ENCODE measurements at places on chromosomes 16 and 17.

GRCh38 chr17:45315648-45316433 lies 979 bp downstream of the MAP3K14 start:
- peak; percentile 26 for DNase-seq

GRCh38 chr16:19479302-19479721 lies 42.6 kb downstream of the GDE1 start:
- DNase-seq, result no peak

DNA sequence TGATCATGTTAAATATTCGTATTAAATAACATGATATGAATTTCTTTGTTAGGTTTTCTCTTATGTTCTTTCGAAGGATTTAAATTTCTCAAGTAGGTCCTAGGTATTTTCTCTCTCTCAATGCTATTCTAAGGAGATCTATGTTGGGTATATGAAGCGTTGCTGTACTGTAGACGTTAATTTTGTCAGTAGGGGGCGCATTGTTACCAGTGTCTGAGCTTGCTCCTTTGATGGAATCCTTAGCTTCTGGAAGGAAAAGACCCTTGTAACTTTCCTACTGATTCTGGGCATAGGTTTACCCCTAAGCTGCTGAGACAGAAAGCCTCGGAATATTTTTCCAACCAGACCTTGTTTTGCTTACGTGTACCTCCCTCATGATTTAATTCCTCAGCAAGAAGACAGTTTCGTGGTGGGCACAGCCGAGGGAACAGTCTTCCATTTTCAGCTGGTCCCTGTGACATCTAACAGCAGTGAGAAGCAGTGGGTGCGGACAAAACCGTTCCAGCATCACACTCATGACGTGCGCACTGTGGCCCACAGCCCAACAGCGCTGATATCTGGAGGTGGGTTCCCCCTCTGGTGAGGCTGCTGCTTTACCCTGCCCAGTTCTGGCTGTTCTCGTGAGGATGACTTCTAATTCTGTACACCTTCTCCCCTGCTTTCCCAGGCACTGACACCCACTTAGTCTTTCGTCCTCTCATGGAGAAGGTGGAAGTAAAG lies 17.9 kb downstream of the UTP4 start:
- peak; percentile 82 for DNase-seq

- DNase-seq, result no peak
Observed at GRCh38 chr17:34740565-34741520, 161.5 kb downstream of the TMEM132E start.

DNA sequence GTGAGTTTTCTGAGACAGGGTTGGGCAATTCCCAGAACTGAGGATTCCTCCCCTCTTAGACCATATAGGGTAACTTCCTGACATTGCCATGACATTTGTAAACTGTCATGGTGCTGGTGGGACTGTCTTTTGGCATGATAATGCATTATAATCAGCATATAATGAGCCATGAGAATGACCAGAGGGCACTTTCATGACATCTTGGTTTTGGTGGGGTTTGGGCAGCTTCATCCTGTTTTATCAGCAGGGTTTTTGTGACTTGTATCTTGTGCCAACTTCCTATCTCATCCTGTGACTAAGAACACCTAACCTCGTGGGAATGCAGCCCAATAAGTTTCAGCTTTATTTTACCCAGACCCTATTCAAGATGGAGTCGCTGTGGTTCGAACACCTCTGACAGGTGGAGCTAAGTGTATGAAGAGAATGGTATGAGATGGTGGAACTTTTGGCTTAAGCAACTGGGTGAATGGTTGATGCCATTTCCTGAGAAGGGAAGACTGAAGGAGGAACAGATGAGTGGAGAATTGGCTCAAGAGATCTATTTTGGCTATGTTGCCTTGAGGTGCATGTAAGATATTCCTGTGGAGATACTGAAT lies 217.3 kb downstream of the RAB11FIP4 start:
- DNase-seq, result no peak

- peak; percentile 37 for DNase-seq
Observed at GRCh38 chr17:67942810-67943209, 53.5 kb downstream of the C17orf58 start.

DNA sequence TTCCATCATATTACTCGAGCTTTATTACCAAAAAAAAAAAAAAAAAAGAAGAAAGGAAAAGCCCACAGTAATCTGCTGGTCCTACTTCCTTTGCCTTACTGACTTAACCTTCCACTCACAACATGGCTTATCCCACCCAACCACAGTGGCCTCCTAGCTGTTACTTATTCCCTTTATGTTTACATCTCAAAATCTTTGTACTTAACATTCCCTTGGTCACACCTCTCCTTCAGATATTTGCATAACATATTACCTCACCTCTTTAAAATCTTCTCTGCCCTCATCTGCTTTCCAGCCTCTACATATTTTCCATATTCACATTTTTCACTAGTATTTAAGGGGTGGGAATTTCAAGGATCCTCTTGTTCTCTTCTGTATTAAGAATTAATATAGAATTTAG lies 327.0 kb upstream of the TBX2 start:
- no peak for DNase-seq

GRCh38 chr17:58630883-58631522 lies 60.8 kb downstream of the TEX14 start:
- no peak for DNase-seq

GRCh38 chr16:1542533-1542932 lies 9.1 kb downstream of the TMEM204 start:
- DNase-seq, result no peak

DNA sequence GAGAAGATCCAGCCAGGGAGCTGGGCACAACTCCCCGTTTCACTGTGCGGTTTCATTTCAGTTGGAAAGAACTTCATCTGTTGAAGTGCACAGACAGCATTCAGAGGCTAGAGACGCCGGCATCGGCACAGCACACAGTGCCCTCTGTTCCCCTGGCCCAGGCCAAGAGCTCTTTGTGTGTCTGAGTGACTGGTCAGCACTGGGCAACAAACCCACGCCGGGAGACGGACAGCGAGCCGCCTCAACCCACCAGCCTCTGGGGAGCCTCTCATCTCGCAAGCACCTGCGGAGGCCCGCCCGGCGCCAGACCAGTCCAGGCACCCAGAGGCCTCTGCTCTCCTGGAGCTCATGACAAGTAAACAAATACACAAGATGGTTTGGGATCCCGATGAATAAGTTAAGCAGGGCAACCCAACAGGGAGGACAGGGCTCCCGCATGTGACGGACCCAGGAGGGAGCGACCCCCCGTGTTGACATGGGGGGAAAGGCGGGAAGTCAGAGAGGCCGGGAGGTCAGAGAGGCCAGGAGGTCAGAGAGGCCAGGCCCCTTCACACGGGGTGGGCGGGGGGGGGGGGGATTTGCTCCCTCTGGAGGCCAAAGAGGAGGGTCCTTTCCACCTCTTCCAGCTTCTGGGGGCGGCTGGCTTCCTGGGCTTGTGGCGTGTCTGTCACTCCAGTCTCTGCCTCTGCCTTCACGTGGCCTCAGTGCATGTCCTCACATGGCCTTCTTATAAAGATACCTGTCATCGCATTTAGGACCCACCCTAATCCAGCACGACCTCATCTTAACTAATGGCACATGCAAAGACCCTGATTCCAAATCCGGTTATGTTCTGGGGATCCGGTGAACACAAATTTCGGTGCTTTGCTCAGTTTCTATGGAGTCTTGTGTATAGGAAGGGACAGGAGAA lies 25.8 kb upstream of the KLHDC4 start:
- no peak for DNase-seq

GRCh38 chr17:27336184-27336583 lies 42.3 kb downstream of the WSB1 start:
- peak; percentile 32 for DNase-seq

DNA sequence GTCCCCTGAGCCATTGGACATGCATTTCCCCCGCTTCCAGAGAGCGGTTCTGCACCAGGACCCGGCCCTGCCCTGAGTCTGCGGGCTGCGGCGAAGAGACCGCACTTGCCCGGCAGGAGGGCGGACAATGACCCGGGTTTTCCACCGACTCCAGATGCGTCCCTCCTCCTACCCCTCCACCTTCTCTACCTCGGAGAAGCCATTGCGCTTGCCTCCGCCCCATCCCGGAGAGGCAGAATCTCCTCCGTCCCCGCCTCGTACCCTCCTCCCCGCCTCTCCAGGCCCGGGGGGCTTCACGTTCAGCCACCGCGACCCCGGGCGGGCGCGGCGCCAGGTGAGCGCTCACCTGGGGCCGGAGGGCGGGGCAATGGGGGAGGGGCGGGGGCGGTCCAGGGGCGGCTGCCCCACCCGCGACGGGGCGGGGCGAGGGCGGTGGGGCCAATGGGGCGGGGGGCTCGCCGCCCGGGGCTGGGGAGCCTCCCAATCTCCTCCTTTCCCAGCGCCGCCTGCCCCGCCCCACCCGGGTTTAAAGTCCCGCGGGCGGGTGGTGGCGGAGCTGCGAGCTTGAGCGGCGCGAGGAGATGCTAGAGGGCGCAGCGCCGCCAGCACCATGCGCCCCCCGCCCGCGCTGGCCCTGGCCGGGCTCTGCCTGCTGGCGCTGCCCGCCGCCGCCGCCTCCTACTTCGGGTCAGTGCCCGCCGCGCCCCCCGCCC lies at the start of gene WNT9B:
Gene WNT9B, plus strand, starts transcription at position 555 of the 713 bp plus-strand sequence. Its CDS starts 56 bp downstream, at position 611.
- no peak for DNase-seq

DNA sequence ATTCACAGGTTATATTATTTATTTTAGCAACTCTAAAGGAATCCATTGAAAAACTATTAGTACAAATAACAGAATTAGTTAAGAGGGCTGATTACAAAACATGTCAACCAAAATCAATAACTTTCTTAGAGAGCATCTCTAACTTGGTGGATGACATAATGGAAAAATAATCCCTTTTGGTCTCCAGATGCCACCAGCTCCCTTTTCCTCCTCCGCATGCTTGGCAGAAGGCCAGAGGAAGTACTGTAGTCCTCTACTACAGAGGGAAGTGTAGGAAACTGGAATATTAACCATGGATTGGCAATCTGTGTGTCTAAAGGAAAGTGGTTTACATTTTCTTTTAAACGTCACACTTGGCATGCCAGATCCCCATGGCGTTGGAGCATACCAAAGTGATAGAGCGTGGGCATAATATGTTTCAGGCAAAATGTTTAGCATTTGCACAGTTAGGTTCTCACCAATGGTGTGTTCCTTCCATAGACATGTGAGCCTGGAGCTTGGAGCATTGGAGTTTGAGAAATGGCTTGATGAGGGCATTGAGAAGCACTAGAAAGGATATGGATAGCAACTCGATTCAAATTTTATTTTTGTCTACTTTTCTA lies 106.3 kb downstream of the PRKCB start:
- no peak for DNase-seq

DNA sequence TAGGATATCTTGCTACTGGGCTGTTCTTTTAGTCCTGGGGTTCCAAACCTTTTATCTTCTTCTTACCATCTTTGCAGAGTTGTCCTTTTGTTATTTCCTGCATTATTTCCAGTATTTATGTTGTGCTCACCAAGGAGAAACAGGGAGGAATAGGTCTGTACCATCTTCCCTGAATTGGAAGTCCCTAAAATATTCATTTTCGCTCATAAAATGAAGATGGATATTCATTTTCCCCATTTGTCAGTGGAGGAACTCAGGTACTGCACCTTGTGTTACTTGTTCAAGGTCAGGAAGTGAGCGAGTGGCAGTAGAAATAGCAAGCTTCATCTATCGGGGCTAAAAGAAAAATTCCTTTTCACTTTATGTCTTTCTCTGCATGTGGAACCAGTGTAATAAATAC lies 989.7 kb downstream of the CDH11 start:
- DNase-seq, result no peak

- DNase-seq, result peak; percentile 41
Observed at GRCh38 chr17:1487939-1488825, 4.3 kb downstream of the MYO1C start.

DNA sequence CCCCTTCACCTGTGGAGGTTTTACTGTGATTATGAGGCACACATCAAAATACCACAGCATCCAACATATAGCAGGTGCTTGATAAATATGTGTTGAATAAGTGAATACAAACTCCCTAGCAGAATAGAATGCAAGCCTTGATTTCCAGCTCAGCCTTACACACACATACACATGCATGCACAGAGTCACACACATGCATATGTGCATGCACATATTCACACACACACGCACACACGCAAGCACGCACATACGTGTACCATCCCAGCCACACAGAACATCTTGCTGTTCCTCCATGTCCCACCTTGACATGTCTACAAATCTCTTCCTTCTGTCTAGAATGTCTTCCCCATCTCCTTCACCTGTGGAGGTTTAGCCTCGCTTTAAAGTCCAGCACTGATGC lies 160.1 kb downstream of the GRIN2A start:
- no peak for DNase-seq

DNA sequence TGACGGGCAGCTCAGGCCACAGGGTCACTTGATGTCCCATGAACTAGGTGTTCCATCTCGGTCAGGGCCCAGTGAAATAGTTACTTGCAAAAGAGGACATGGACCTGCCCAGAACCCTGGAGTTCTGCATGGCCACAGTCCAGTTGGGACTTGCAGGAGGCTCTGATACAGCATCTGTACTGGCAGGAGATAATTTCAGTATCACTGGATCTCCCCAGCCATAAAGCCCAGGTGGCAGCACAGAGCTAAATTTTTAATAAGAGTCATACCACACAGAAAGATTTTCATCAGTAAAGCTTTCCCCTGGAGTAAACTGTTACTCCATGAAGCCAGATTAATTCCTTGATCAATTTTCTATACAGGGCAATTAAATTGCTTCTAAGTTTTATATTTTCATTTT lies 18.0 kb upstream of the SLC16A5 start:
- DNase-seq, result peak; percentile 56

All from OCI-M1 (cell line).